ENCODE measurements at places on chromosomes 6 and 20.

DNA sequence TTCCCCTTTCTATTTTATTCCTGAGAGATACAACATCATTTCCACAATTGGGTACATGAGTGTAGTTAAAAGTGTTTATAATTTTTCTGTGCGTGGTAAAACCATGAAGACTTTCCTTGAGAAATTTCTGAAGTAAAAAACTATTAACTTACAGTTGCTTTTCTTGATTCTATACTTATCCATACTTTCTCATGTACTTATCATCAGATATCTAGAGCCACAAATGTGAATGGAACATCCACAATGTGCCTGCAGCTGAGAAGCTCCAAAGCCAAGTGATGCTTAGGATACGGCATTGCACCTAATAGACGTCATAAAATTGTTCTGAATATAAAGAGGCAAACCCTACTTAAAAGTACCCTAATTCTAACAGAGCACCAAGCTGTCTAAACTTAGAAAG lies 2.9 kb downstream of the FILIP1 start:
- DNase-seq: no peak

GRCh38 chr6:90000864-90001731 lies 106.8 kb downstream of the GJA10 start:
- no peak for DNase-seq

- DNase-seq: no peak
Measured at GRCh38 chr20:36074983-36075382, 79.6 kb upstream of the EPB41L1 start.

GRCh38 chr6:9647599-9647998 lies 767.3 kb downstream of the TFAP2A start:
- no peak for DNase-seq

DNA sequence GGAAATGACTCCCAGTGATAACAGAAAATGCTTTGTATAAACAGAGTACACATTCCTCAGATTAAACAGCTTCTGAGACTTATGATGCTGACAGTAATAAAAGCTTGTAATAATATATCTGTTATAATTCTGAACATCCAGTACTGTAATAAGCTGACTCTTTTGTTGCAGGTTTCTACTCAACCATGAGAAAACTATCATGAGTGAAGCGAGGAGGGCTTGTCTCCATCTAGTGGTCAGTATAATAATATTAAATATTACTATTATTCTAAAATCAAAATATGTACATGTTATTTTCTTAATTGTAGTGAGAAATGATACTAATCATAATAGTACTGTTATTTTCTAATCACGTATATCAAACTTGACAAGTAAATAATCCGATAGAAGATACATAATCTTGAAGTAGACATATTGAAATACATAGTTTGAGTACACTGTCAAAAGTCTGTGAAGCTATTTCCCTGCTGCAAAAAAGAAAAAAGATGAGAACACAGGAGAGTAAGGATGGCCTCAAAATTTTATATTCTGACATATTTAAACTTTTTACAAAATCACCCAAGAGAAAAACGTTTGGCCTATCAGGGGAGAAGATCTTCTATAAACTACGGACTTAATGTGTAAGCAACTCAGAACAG lies 183.1 kb downstream of the MOXD1 start:
- DNase-seq: no peak

DNA sequence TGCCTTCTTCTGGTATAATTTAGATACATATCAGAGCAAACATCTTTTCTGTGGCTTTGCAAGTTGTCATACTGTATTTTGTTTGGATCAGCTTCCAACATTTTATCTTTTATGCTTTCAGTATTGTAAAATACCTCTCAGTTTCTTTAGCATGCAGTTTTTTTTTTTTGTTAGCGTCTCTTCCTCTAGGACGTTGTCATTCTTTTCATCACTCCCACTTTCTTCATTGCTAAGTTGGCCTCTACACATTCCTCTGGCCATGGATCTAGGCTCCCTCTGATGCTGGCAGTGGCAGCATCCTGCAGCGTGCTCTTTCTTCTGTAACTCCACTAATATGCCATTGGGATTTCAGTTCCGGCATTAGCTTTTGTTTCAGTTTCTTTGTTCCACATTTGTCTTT lies 21.7 kb downstream of the RPRD1B start:
- no peak for DNase-seq

GRCh38 chr6:42163981-42164380 lies 9.2 kb upstream of the GUCA1A start:
- no peak for DNase-seq

DNA sequence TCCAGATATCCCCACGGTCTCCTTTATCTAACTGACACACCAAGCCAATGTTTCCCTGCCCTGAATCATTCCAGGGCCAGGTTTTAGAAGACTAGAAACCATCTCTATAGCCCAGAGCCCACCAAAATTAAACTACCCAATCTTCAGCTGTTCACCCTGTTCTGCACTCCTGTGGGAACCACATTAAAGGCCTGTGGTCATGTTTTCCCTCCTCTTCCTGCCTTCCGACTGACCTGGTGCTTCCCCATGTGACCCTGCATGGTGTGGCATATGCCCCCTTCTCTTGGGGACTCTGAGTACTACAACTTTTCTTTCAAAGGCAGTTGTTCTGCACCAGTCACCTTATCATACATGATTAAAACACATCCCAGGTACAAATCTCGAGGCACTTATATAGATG lies 155.0 kb downstream of the TMEM200A start:
- DNase-seq: no peak

DNA sequence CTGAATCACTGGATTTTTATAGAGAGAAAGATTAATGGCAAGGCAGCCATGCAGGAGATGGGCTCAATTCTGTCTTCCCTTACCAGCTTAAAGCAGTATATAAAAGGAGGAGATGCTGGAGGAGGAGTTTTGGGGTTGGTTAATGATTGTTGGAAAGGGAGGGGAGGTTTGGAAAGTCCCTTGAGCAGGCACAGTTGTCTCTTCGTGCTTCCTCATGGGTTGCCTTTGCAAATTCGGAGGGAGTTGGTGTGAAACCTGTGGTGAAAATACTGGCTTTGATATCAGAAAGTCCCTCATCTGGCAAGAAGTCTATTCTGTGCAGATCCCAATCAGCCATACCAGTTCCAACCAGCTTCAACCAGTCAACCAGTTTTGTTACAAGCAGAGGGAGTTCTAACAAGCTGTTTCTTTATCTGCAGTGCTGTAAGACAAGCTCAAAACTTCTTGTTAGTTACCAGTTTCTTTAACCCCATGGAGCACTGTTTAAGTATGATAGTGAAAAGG lies 107.0 kb downstream of the HIVEP1 start:
- no peak for DNase-seq

- DNase-seq: no peak
Measured at GRCh38 chr6:819122-819521, 126.2 kb upstream of the EXOC2 start.

DNA sequence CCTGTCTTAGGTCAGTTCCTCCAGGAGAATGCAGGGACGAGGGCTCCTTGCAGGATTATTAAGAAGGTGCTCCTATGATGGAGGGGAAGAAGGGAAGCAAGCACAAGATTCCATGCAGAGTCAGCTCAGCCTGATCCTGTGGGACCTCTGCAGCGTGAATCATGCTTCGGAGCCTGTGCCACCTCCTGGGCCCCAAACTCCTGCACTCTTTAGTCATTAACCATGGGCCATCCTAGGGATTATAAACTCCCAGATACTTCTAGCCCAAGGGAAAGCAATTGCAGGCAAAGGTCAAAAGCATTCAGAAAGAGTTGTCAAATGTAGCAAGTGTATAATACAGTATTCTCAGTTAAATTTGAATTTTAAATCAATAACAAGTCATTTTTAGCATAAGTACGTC lies 208.7 kb upstream of the PMEPA1 start:
- no peak for DNase-seq

- no peak for DNase-seq
Measured at GRCh38 chr6:97440590-97441176, 157.7 kb upstream of the MMS22L start.

Measured in stimulated activated CD4-positive, alpha-beta T cell treated with anti-CD3 and anti-CD28 coated beads, Interleukin-12 subunit alpha, Interleukin-12 subunit beta, amount 100 ng/mL, for 4 hours (primary cell).